CD4-positive, alpha-beta T cell treated with Interleukin-12 subunit alpha and Interleukin-12 subunit beta, for 1 hour (primary cell): ENCODE measurements at places on chromosomes 4 and X.

GRCh38 chr4:153418558-153418957 lies 47.6 kb upstream of the TMEM131L start:
- no peak for DNase-seq

GRCh38 chr4:25011135-25011866 lies 19.4 kb downstream of the LGI2 start:
- no peak for DNase-seq

GRCh38 chr4:10063544-10064300 lies 42.4 kb upstream of the SLC2A9 start:
- DNase-seq, result no peak

DNA sequence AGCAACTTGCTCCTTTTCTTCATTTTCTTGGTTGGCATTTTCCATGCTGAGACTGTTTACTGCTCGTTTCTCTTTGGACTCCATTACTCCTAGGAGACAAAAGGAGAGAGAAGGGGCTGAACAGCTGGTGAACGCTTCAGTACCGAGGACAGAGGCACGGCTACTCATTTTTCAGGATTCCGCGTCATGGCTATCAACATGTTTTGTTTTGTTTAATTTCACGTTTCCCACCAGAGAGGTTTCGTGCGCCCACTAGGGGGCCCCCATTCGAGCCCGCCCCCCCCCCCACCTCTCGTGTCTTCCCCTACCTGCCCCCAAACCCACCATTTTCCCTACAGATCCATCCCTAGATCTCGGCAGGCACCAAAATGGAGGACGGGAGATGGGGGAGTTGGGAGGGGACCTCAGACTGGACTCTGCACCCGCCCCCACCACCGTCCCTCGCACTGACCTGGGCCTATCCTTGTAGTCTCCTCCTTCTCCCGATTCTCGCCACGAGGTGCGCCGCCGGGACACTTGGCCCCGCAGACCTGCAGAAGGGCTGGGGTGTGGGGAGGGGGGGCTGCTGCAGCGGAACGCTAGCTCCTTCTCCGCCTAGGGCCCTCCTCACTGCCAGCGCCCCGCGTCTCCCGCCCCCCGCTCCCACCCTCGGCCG lies 653 bp downstream of the BEX1 start:
- DNase-seq, result no peak

GRCh38 chrX:115408771-115409400 lies 119.4 kb downstream of the LUZP4 start:
- no peak for DNase-seq

GRCh38 chr4:39631700-39632079 lies 7.0 kb downstream of the SMIM14 start:
- DNase-seq, result no peak

DNA sequence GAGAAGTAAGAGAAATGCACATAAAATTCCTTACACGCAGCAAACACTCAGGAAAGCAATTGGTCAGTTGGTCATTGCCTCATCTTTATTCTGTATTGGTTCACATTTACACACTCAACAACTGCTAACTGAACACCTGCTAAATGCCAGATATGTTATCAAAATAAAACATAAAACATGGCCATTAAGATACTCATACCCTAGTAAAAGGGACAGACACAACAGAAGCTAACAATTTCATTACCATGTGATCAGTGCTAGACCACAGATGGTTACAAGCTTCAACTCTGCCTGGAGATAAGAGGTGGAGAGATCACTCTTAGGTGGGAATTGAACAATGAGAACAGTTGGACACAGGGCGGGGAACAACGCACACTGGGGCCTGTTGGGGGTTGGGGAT lies 26.2 kb downstream of the TEC start:
- DNase-seq, result no peak

- DNase-seq, result no peak
Observed at GRCh38 chr4:16617011-16617410, 281.4 kb downstream of the LDB2 start.

- peak; percentile 49 for DNase-seq
Observed at GRCh38 chr4:75916091-75916661, 13.9 kb upstream of the PPEF2 start.

DNA sequence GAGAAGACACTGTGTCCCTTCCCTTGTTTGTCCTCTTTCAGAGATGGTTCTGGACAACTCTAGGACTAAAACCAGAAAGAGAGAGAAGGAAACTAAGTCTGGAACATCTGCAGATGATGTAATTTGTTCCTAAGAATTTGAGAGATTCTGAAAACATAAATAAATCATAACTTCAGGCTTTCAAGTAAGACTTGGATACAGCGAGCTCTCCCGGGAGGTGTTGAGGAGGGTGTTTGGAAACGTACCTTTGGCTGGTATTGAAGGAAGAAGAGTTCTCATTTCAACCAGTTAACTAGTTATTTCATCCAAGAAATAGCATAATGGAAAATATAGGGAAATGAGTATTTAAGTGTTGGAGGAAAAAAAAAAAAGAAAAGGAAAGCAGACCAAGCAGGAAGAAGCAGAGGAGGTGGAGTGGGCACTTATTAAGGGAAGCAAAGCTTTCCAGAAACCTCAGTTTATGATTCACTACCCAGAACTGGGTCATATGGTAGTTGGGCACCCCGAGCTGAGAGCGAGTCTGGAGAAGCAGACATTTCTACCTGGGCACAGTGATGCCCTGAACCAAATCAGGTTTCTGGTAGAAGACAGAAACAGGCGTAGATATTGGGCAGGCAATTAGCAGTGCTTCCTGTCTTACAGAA lies 26.9 kb downstream of the CCNG2 start:
- DNase-seq, result no peak

GRCh38 chr4:86891762-86892635 lies at the start of gene C4orf36:
TSS of gene C4orf36 (minus strand) at chr4:86892422. CDS start at chr4:86891520, 902 bp downstream.
- DNase-seq, result no peak

DNA sequence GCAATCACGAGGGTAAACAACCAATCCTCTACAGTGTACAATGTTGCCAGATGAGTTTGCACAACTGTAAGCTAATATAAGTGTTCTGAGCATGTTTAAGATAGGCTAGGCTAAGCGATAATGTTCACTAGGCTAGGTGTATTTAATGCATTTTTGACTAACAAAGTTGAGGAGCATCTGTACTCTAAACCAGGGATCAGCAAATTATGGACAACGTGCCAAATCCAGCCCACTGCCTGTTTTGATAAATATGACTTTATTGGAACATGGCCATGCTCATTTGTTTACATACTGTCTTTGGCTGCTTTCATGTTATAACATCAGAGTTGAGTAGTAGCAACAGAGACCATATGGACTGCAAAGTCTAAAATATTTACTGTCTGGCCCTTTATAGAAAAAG lies 46.3 kb upstream of the ARHGEF6 start:
- no peak for DNase-seq

DNA sequence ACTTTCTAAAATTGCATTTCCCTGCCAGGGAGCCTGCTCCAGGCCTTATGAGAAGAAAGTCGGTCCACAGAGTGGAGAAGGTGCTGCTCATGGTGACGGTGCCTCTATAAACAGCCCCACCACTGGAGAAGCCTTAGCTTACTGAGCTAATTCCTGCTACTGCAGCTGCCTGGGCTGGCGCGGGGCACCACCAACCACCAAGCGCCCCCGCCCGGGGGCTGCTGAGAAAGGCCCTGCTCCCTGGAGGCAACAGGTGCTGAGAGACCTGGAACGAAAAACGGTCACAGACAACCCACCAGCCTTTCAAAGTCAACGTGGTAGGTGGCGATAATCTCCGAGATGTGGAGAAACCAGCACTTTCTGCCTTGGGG lies 2.9 kb downstream of the HCFC1 start:
- DNase-seq, result peak; percentile 41

GRCh38 chr4:151644622-151645021 lies 116.2 kb downstream of the GATB start:
- DNase-seq, result no peak

DNA sequence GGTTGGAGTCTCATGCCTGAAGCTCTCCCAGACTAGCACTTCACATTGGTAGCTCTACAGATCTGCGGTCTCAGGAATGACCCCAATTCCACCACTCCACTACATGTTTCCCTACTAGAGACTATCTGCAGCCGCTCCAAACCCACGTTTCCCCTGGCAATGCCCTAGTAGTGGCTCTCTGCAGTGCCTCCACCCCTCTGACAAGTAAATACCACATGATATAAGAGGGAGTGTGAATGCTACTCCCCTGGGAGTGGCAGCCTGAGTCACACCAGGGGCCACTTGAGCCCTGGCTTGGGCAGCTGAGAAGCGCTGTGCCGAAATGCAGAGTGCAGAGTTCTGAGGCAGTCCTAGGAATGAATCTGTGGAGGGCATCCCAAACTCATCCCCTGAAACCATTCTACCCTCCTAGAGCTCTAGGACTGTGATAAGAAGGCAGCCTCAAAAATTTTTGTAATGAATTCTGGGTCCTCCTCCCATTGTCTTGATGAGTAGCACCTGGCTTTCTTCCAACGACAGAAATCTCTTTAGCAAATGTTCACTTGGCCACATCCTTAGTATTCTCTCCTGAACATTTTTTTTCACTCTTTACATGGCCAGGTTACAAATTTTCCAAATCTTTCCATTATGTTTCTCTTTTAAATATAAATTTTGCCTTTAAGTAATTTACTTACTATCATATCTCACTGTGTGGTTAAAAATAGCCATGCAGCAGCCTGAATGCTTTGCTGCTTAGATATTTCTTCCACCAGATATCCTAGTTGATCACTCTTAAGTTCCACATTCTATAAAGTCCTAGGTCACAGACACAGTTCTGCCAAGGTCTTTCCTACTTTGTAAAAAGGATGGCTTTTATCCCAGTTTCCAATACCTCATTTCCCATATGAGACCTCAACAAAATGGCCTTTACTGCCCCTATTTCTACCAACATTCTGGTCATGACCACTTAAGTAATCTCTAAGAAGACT lies 160.2 kb upstream of the CPEB2 start:
- DNase-seq, result no peak

GRCh38 chrX:118562582-118563164 lies 67.1 kb downstream of the DOCK11 start:
- DNase-seq, result no peak

DNA sequence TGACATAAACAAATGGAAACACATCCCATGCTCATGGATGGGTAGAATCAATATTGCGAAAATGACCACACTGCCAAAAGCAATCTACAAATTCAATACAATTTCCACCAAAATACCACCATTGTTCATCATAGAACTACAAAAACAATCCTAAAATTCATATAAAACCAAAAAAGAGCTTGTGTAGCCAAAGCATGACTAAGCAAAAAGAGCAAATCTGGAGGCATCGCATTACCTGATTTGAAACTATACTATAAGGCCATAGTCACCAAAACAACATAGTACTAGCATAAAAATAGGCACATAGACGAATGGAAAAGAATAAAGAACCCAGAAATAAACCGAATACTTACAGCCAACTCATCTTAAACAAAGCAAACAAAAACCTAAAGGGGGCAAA lies 342.8 kb upstream of the AGA start:
- no peak for DNase-seq

GRCh38 chr4:38587106-38587505 lies 76.9 kb upstream of the KLF3 start:
- no peak for DNase-seq

DNA sequence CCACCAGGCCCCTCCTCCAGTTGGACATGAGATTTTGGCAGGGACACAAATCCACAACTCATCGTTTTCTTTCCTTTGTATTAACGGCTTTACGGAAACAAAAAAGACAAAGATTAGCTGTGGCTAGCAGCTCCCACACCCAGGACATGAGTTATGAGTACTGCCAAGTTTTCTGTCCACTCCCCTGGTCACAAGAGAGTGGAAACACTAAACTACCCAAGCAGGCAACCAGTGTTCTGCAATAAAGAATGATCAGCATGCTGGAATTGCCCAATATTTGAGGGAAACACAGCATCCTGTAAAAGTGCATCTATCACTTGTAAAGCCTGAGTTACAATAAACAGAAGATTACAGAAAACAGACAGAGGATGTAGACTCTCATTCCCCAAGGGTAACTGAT lies 358.4 kb downstream of the NLGN4X start:
- DNase-seq, result no peak

GRCh38 chrX:118143578-118143977 lies 27.0 kb upstream of the KLHL13 start:
- DNase-seq, result no peak
